KBM-7 (cell line): ENCODE measurements at places on chromosomes 12 and 14.

GRCh38 chr12:109443794-109444193 lies 33.3 kb downstream of the KCTD10 start:
- DNase-seq: no peak

- DNase-seq: no peak
Observed at GRCh38 chr12:82009524-82009923, 250.4 kb upstream of the PPFIA2 start.

GRCh38 chr12:71710276-71711125 lies 24.6 kb downstream of the TMEM19 start:
- no peak for DNase-seq

DNA sequence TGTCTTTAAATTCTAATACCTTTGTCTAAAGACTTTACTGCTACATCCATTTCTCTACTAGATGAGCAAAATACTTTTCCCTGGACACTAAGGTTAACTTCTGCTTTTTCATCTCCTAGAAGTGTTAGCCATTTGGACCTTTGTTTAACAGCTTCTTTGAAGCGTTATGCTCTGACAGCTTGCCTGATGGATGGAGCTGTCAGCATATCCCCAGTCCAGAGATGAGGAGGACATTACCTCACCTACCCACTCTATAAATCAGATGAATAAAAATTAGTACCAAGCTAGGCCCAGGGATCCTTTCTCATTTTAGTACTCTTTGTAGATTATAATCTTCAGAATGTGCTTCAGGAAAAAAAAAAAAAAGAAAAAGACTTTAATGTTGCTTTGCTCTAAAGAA lies 222.7 kb downstream of the PELI2 start:
- no peak for DNase-seq

DNA sequence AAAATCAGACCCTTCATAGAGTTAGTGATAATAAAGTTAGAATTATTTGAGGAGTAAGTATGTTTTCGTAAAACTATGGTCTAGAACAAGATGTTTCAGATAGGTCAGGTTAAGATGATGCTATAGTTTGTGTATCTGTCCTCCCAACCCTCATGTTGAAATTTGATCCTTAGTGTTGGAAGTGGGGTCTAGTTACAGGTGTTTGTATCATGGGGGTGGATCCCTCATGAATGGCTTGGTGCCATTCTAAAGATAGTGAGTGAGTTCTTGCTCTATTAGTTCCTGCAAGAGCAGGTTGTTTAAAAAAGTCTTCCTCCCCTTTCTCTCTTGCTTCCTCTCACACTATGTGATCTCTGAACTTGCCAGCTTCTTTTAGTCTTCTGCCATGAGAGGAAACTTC lies 707.3 kb upstream of the FOXG1 start:
- DNase-seq: no peak

GRCh38 chr12:7647071-7647470 lies 18.6 kb downstream of the APOBEC1 start:
- no peak for DNase-seq

DNA sequence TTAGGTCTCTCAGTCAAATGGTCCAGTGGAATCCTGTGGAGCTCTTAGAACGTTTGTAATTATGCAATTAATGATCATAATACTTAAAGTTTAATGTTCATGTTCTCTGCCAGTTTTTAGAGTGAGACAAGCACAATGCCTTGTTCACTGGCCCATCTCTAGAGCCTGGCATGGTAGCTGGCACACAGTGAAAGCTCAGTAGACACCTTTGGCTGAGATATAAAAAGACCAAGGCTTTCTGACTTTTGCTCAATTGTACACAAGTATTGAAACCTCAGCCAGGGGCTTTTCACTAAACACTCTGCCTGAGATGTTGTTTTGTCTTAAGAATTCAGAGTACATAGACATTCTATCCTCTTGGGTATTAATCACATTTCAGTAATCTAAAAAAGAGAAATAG lies 241.8 kb upstream of the ATP2B1 start:
- no peak for DNase-seq

GRCh38 chr14:20659813-20660395 lies 18.4 kb upstream of the OR6S1 start:
- DNase-seq: no peak

GRCh38 chr14:22200977-22201605 lies 387.9 kb downstream of the DAD1 start:
- DNase-seq: peak; percentile 68

DNA sequence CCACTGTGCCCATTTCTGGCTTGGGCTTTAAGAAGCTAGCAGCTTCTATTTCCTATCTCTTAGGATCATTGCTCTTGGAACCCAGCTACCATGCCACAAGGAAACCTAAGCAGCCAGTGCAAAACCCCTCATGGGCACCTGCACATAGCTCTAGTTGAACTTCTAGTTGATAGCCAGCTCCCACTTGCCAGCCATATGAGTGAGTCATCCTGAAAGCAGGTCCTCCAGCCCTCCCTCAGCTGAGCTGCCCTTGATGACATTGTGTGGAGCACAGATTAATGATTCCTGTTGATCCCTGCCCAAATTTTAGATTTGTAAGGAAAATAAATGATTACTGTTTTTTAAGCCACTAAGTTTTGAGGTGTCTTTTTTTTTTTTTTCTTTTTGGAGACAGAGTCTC lies 234.2 kb upstream of the FBXO33 start:
- DNase-seq: no peak

DNA sequence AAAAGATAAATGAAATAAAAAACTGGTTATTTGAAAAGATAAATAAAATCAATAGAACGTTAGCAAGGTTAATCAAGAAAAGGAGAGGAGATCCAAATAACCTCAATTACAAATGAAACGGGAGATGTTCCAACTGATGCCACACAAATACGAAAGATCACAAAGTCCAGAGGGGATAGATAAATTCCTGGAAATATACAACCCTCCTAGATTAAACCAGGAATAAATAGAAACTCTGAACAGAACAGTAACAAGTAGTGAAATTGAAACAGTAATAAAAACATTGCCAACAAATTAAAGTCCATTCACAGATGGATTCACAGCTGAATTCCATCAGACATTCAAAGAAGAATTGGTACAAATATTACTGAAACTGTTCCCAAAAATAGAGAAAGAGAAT lies 12.4 kb downstream of the CLEC1A start:
- DNase-seq: no peak

DNA sequence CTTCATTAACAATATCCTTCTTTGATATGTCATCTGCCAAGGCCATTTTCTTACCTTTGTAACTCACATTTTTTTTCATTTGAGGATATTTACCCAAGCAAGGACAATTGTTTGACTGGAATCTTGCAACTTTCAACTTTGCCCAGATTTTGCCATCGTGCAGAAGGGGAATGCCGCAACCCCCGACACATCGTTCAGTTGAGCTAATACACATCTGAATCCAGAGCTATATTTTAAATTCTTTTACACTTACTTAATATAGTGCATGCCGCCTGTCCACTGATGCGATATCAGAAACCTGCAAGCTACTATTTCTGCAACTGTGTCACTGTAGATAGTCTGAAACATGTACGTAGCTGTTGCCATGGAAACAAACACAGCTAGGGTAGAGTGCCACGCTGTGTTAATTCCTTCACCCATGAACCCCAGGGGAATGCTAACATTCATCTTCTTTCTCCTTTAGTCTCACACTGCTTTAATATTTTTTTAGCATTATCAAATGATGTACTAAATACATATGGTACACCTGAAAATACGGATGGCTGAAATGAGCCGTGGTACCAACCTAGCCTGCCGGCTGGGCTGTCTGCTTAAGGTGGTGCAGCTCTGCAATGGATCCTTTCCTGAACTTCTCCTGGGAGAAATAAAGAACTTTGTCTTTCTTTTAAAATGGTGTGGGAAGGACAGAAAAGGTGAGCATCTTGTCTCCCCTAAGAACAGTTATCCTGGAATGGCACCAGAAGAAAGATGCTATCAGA lies 77.0 kb upstream of the FOXN3 start:
- DNase-seq: no peak

DNA sequence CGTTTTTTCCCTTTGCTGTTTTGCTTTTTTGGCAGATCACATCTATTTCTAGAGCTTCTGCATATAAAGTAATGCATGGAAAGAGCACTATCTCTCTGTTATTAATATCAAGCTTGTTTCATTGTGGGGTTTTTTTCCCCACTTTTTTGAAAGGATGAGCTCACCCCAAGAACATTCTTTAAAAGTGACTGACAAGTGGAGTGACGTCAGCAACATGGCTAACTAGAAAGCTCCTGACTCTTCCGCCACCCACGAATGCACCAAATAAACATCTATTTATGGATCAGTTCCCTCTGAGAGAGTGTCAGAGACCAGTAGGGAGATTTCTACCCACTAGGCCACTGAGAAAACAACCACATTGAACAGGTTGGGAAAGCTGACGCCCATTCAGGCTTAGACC lies 445.4 kb downstream of the GALC start:
- no peak for DNase-seq

GRCh38 chr12:114932806-114933205 lies 248.8 kb upstream of the TBX3 start:
- DNase-seq: no peak

DNA sequence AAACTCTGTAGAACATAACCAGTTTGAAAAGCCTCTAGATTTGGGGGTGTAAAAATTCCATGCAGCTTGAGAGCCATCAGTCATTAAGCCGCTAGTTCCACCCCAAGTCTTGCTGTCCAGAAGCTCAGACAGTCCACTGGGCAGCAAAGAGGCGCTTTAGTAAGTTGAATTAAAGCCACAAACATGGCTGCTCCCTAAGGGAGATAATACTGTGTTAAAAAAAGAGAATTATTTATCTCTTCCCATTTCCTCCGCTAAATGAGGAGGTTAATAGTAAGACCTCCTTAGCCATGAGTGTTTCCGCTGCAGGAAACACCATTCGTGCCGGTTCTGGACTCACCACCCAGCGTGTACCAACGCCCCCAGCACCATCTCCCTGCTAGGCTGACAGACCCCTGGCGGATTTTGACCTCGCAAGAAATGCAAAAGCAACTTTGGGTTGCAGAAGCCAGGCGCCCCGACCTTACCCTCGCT lies 536 bp downstream of the TM7SF3 start:
- DNase-seq: peak; percentile 64

DNA sequence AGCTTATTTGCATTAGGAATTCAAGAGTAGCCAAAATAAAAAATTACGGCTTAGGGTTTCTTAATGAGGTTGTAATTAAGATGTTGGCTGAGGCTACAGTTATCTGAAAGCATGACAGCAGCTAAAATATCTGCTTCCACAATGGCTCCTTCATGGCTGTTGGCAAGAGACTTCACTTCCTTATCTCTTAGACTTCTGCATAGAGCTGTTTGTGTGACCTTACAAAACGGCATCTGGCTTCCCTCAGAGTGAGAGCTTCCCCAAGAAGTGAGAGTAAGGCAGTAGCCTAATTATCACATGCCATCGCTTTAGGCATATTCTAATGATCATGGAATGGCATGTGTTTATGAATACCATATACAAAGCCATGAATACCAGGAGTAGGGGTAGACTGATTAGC lies 57.6 kb downstream of the CCDC59 start:
- DNase-seq: no peak

DNA sequence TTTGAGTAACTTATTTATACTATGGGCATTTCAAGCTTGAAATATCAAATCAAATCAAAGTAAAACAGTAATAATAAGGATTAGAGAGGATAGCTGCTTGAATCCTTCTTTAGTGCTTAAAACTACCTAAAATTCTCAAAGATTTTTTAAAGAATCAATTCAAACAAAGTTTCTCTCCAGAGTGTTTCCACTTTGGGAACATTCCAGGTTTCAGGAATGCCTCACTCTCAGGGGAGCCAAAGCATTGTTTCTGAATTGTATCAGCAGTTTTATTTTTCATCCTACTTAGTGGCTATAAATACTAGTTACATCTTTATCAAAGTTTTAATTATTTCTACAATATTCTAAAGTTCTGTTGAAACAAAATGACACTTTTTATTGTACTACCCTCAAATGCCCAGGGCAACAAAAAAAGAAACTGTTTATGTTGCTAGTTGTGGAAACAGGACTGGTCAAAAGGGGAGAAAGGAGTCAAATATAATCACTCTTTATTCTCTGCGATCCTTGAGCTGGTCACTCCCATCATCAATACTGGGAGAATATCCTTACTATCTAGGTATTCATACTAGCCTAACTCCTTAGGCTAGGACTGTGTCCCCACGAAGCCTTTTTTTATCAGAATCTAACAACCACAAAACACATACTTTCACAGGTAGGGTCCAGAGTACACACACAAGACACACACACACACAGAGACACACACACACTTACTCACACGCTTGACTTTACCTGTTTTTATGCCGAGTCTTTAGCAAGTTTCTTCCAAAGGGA lies 598 bp downstream of the RASSF9 start:
- DNase-seq: no peak

DNA sequence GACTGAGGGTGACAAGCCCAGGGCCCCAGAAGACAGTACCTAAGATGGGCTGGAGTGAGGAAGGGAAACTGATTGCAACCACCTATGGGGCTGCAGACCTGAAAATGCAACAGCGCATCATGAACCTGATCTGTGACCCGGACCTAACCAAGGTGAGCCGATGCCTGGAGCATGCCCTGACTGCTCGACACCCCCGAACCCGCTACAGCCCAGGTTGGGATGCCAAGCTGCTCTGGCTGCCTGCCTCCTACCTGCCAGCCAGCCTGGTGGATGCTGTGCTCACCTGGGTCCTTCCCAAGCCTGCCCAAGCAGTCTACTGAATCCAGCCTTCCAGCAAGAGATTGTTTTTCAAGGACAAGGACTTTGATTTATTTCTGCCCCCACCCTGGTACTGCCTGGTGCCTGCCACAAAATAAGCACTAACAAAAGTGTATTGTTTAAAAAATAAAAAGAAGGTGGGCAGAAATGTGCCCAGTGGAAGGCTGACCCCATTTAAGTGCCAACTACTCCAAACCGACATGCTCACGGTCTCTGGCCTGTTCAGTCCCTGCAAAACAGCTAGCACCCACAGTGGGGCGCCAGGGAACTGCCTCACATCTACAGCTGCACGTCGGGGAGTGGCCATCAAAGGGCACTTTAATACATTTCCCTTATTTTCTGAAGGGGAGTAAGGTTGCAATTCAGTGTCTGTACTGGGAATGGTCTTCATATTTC lies 4.2 kb downstream of the RDH5 start:
- DNase-seq: peak; percentile 80

GRCh38 chr12:67827820-67828383 lies 161.3 kb upstream of the IFNG-AS1 start:
- DNase-seq: no peak

DNA sequence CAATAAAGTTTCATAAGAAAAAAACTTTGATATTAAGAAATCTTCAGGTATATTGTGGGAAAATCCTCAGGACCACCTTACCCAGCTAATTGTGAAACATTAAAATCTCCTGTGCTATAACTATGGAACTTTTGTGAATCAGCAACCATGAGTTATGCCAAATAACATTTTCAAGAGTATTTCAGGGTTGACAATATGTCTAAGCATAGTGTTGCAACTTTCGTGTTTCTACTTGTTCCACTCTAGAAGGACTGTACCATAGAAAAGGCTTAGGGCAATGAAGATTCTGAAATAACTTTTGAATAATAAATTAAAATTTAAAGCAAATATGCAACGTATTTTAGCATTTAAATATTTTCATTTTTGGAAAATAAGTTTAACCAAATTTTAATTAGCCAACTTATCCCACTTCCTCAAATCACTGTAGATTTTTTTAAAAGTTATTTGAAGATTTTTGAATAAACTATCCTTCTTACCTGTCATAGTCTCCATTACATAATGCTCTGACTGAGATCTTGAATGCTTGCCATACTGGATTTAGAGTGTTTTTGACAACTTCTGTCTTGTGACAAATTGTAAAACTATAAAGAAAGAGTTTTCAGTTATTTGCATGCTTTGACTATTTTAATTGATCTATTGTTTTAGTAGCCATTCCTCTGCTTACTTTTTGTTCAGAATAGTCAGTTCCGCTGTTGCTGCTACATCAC lies 143.6 kb downstream of the CPNE8 start:
- no peak for DNase-seq

- DNase-seq: no peak
Observed at GRCh38 chr12:1566449-1567135, 27.8 kb downstream of the FBXL14 start.
